ENCODE measurements at places on chromosomes 6 and 20.

DNA sequence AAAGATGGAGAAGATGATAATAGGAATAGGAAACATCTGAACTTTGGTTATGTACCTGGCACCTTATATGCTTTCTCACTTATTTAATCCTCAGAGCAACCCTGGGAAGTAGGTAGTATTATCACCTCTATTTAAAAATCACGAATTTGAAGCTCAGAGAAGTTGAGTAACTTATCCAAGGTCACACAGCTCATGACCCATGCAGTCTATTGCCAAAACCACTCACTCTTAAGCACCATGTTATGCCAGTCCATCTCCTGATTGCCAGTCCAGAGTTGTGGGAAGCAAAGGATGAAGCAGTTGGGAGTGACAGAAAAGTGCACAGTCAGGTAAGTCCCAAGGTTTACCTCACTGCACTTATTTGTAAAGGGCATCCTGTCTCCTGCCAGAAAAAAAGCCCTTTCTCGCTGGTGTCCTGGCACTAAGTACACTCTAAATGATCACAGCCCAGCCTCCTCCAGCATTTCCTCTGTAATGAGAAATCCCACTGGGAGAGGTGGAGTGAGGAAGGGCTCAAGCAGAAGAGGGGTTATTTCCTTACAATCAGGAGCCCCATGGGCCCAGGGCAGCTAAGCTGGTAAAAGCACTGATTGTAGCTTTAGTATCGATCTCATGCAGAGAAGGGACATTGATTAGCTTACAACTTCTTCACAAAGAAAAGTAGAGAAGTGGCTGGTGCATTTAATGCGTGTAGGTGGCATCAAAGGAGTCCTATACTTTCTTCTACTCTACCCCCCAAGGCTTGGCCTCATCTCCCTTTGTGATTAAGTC is 21.3 kb upstream of the SCGN start:
- no peak for DNase-seq

DNA sequence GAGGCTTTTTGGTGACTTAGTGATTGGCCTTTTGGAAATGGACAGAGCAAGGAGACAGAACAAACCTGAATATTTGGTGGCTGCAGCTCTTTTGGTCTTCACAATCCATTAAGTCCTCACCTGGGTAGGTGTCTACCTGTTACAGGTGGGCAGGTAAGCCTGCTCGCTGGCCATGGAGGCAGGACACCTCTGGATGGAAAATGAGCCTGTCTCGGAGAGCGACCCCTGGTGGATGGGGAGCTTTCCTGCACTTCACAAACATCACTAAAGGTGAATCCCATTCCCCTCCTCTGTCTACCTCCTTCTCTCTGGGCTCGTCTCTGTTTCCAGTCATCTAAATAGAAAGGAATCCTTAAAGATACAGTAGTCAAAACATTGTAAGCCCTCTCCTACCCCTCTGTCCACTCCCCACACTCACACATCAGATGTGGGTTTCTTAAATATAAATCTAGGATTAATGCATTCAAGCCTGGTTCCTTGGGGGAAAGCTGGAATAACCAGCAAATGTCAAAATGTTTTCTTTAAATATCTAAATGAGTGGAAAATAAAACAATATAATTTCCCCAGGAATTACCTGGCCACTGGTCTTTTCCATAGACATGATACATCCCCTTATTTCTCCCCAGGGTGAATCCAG is 304.9 kb downstream of the CDH26 start:
- peak; percentile 17 for DNase-seq

DNA sequence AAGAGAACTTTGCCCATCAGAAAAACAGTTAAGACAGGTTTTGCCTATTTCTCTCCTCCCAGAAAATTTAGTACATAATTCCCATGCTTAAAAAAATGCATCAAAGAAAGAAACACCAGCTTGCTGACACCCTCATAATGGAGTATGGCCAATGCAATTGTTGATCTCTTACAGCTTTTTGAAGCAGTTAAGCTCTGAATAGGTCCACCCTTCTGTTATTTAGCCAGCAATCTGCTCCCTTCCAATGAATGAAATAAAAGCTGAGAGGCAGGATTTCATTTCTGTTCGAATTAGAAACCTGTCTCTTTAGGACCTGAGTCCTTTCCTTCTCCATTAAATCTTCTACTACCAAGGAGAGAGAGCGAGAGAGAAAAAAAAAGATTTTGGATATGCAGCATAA is 288.7 kb downstream of the RNF144B start:
- no peak for DNase-seq

GRCh38 chr6:1334684-1335083 is 22.8 kb downstream of the FOXQ1 start:
- DNase-seq: no peak

- DNase-seq: no peak
Observed at GRCh38 chr20:32278199-32278643, 770 bp downstream of the KIF3B start.

GRCh38 chr6:52407467-52407866 is 12.7 kb upstream of the EFHC1 start:
- DNase-seq: no peak

DNA sequence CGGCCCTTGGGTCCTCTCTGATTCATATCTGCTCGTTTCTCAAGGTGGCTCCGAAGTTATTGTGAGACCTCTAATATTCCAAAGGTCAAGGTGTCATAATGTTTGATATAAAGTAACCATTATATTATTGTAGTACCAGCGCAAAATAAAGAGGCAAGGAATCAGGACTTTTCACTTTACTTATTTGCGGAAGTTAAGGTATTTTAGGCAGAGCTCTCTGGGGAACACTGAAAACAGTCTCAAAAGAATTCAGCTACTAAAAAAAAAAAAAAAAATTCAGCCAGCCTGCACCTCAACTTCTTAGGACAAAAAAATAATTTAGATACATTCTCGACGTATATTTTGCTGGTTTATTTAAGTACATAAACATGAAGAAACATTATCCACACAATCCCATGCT is 2.4 kb downstream of the OSER1 start:
- no peak for DNase-seq

DNA sequence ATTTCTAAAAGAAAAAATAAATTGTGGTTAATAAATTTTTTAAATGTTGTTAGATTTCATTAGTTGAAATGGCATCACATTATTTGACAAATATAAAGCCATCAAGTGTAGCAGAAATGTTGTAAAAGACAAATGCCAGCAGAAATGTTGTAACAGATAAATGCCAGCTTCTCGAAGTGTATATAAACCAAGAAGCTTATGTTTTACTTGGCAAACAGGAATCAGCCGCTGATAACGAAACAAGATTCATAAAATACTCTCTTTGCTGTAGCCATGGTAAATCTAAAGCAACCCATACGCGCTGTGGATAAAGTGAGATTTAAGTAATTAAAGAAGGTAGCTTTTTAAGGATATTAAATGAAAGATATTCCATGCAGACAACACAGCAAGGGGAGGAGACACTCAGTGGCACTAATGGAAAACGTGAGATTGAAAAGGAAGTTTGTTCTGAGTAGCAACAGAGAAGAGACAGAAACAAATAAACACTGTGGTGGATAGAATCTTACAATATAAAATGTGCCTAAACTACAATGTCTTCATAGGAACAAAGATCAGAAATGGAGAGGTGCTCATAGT is 29.6 kb downstream of the BTBD9 start:
- DNase-seq: no peak

DNA sequence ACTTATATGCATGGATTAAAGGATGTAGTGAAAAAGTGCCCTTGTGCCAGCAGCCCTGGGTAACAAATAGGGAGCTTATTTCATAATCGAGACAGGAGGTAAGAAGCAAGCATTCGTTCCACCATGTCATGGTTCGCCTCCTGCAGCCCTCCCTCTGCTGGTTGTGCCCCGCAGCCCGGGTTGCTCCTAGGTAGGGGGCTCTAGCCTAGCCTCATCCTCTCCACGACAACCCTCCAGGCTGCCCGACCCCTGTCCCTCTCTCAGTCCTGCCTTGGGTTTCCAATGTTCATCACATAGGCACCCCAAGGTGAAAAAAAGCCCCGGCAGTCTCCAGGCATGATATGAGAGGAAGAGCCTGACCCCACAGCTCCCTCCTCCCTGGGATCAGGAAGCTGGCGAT is 75.5 kb upstream of the SYNDIG1 start:
- DNase-seq: no peak

GRCh38 chr6:36600564-36601146 is 6.5 kb downstream of the SRSF3 start:
- no peak for DNase-seq

GRCh38 chr6:39378175-39378959 is 55.9 kb upstream of the KCNK16 start:
- DNase-seq: no peak

DNA sequence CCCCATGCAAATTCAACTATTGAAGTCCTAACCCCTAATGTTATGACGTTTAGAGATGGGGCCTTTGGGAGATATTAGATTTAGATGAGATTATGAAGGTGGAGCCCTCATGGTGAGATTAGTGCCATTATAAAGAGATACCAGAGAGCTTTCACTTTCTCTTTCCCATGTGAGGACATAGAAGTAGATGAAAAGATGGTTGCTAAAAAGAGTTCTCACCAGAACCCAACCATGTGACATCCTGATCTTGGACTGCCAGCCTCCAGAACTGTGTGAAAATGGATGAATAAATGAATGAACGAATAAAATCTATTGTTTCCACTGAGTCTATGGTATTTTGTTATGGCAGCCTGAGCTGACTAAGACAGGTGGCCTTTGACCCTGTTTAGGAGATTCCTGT is 50.6 kb upstream of the FBXO30 start:
- no peak for DNase-seq

DNA sequence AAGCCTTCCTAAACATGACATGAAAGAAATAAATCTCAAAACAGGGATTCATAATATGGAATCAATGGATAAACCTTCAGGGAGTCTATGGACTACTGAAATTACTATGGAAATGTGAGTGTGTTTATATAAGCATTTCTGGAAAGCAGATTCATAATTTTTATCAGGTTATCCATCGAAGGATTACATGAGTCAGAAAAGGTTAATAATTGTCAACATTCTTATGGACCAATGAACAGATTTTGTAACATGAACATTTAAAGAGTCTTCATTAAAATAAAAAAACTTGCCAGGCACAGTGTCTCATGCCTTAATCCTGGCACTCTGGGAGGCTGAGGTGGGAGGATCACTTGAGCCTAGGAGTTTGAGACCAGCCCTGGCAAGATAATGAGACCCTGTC is 84.8 kb downstream of the AHI1 start:
- no peak for DNase-seq

- DNase-seq: no peak
Observed at GRCh38 chr6:23091795-23092194, 522.4 kb downstream of the HDGFL1 start.

GRCh38 chr20:60007464-60007863 is 49.2 kb downstream of the CDH26 start:
- DNase-seq: no peak

DNA sequence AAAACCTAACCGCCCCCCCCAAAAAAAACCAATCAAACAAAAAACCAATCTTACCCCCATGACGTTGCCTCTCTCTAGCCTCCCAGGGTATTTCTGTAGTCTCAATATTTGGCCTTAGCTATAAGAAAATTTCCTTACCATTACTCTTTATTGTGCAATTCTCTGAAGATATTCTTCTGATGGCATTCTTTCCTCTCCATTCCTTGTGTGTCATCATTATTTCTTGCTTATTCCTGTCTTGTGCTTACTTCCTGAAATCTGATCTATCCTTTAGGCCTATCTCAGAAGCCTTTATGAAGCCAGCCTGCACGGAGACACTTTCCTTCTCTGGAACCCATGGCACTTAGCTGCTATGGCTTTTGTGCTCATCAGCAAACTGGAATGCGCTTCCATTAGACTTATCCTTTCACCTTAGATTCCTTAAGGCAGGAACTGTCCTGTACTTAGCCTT is 65.9 kb upstream of the DDR1 start:
- no peak for DNase-seq

- DNase-seq: no peak
Observed at GRCh38 chr6:52573295-52573694, 3.6 kb downstream of the TRAM2 start.

- DNase-seq: no peak
Observed at GRCh38 chr20:15642676-15643075, 930.6 kb downstream of the KIF16B start.

DNA sequence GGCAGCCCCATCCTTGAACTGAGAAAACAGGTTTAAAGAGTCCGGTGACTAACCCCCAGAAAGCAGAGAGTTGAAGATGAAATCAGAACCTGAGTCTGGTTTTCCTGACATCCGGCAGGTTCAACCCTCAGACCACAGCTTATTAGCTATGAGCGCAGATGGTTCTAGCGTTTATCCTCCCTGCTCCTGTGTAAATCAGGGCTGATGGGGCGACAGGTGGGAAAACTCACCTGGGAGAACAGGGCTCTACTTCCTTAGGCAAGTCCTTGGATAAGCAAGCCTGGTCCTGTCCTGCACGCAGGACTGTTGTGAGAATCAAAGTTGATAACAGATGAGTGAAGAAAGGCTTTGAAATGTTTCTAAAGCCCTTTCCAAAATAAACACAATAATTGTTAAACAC is 31.4 kb downstream of the GHRH start:
- DNase-seq: no peak

DNA sequence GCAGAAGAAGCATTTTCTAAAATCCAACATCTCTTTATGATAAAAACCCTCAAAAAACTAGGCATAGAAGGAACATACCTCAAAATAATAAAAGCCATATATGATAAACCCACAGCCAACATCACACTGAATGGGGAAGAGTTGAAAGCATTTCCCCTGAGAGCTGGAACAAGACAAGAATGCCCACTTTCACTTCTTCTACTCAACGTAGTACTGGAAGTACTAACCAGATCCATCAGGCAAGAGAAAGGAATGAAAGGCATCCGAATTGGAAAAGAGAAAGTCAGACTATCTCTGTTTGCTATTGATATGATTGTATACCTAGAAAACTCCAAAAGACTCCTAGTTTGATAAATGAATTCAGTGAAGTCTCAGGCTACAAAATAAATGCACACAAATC is 7.9 kb upstream of the CDK19 start:
- DNase-seq: no peak

- no peak for DNase-seq
Observed at GRCh38 chr6:1947922-1948321, 297.5 kb downstream of the GMDS start.

DNA sequence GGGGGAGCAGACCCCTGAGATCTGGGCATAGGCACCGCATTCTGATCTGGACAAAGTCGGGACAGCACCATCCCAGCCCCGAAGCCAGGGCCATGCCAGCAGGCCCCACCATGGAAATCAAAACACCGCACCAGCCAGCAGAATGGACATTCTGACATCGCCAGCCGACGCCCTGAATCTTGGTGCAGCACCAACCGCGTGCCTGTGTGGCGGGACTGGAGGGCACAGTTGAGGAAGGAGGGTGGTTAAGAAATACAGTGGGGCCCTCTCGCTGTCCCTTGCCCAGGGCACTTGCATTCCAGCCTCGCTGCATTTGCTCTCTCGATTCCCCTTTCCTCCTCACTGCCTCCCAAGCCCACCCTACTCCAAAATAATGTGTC is 2.0 kb downstream of the NNAT start:
- no peak for DNase-seq

DNA sequence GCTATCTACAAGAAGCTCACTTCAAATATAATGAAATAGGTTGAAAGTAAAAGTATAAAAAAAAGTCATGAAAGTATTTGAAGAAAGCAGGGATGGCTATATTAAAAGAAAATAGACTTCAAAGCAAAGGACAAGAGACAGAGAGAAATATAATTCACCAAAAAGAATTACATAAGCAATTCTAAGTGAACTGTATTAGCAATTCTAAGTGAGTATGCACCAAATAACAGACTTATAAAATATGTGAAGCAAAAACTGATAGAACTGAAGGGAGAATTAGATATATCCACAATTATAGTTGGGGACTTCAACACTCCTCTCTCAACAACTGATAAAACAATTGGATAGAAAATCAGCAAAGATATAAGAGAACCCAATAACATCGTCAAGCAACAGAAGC is 38.8 kb upstream of the ID4 start:
- no peak for DNase-seq

- DNase-seq: no peak
Observed at GRCh38 chr20:46342451-46343347, 34.4 kb upstream of the CDH22 start.
